ENCODE measurements at places on chromosomes 1 and 21.

- no peak for DNase-seq
These were observed 39.6 kb downstream of the RGS5 start for GRCh38 chr1:163163163-163163562.

GRCh38 chr1:226512076-226512728 lies 36.4 kb upstream of the STUM start:
- no peak for DNase-seq

DNA sequence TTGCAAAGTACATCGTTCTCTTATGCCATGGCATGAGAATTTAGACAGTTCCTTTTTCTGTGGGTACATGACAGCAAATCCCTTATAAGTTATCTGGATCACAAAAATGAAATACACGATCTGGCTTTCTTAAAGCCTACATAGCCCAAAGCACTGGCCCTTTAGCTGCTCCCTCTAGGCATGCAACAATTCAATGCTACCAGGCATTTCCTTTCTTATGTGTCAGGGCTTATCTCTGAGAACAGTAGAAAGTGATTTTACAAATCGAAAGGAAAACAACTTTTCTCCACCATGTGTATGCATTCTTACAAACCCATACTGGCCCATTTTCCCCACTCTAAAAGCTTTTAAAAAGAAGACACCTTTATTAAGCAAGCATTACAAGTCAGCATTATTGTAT lies 139.7 kb downstream of the GRIK1 start:
- no peak for DNase-seq

- no peak for DNase-seq
These were observed 15.5 kb upstream of the CNN3 start for GRCh38 chr1:94942171-94943128.

All from Kasumi-1 (cell line).